CD4-positive, alpha-beta T cell treated with Interleukin-6 at 100 ng/mL for 8 hours (primary cell): ENCODE measurements at places on chromosomes 12 and 14.

DNA sequence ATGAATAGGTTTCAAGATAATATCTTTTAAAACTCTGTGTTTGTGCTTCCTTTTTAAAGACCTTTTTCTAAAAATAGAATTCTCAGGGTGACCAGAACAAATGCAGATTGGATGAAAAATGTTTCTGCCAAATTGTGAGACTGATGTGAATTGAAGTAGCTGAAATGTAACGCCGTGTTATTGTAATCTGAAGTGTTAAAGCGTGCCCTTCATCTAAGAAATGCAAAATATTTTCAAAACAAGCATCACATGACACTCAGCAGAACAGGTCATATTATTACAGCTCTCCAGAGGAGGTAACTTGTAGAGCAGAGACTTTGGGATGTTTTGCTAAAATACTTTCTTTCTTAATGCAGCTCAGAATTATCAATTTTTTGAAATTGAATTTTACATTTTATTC is 90.0 kb upstream of the PLEKHA5 start:
- DNase-seq: no peak

GRCh38 chr12:32755654-32756475 is at the start of gene YARS2:
TSS of gene YARS2 (minus strand) at chr12:32755897. CDS start at chr12:32755874, 23 bp downstream.
- DNase-seq: peak; percentile 92

DNA sequence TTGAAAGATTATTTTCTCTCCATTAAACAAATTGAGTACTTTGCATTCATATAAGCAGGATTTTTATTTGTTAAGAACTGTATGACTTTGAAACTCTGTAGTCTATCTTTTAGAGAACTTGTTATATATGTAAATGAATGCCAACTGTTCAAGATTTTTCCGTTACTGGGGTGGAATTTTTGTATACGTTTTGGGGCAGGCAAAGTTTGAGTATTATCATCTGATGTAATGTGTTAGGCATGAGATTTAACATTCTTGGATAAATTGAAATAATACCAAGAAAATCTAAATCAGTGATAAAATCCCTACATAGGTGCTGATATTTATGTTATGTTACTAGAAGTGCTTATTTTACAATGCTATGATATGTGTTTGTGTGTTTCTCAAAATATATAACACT is 8.4 kb downstream of the CNOT2 start:
- no peak for DNase-seq

GRCh38 chr12:49588721-49589516 is 16.5 kb downstream of the FAM186B start:
- no peak for DNase-seq

DNA sequence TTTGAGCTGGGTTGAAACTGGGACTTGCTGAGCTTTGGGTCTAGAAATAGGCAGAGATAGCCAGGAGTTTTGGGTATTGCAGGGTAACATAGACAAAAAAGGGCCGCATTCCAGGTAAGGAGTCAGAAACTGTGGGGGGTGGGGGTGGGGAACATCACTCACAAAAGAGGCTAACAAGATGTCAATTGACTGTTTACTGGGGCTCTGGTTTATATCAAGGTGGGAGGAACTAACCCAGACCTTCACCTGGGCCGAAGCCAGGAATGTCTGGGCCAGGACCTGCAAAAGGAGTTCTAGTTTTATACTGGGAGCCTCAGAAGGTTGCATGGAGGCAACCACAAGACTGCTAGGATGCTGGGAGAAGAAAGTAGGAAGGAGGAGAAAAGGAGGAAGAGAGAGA is 154.4 kb downstream of the EMP1 start:
- DNase-seq: no peak

DNA sequence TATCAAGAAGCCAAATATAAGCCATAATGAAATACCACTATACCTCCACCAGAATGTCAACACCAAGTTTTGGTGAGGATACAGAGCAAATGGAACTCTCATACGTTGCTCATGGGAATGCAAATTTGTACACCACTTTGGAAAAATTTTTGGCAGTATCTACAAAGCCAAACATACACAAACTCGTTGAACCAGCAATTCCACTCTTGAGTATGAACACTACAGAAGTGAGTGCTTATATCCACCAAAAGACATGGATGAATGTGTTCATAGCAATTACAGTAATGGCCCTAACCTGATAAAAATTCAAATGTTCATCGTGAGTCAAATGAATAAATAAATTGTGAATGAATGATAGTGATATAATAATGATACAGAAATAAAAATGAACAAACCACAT is 24.8 kb downstream of the C12orf71 start:
- DNase-seq: no peak

GRCh38 chr14:34175574-34175973 is 224.7 kb upstream of the EGLN3 start:
- DNase-seq: no peak
